Ascending aorta (tissue), 2 donors: ENCODE measurements at places on chromosomes 16 and 17. TPM values are rescaled to one million over a fixed set of nuclear protein-coding genes. Genes with fewer than 3 reads are reported as not detected.

SULT1A2 gene
- 4.3 TPM for total RNA-seq

MARVELD3 gene
- not detected for total RNA-seq

OR2C1 gene
- total RNA-seq, result not detected

ABCC3 gene
- total RNA-seq, result 30.2 TPM

SLC35G6 gene
- not detected for total RNA-seq

MLST8 gene
- total RNA-seq, result 23.7 TPM

CBX8 gene
- total RNA-seq, result 1.1 TPM

RAMP2 gene
- 80.5 TPM for total RNA-seq

DNAAF1 gene
- not detected for total RNA-seq

TEX19 gene
- not detected for total RNA-seq

TBC1D3C gene
- total RNA-seq, result not detected

CHST6 gene
- 4.4 TPM for total RNA-seq

AATK gene
- total RNA-seq, result 20.6 TPM

NGFR gene
- total RNA-seq, result 53.0 TPM

PIRT gene
- total RNA-seq, result not detected

GRCh38 chr17:80146121-80147034 is 550 bp downstream of the EIF4A3 start:
- DNase-seq, result peak; percentile 73

DNA sequence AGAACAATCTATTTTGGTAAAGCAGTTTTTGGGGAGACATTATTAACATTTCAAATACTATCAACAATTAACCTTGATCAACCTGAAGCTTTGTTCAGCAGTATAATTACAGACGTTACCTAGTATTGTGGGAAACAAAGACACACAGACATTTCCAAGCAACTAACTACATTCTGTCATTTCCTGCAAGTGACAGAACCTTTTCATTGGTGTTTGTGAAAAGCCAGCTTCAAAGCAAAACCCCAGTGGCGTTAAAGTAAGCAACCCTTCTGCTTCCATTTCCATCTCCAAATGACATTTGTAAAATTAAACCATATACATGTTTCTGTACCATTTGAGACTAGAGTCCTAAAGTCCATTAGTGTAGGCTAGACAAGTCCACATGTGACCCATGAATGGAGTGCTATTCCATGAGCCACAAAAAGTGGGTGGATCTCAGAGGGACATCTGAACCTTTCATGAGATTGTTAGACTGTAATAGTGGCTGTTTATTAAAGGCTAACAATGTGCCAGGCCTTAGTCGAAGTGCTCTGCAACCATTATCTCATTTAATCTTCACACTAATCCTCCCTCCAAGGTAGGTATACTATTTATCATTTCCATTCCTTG is 101.2 kb downstream of the SSH2 start:
- no peak for DNase-seq

DNA sequence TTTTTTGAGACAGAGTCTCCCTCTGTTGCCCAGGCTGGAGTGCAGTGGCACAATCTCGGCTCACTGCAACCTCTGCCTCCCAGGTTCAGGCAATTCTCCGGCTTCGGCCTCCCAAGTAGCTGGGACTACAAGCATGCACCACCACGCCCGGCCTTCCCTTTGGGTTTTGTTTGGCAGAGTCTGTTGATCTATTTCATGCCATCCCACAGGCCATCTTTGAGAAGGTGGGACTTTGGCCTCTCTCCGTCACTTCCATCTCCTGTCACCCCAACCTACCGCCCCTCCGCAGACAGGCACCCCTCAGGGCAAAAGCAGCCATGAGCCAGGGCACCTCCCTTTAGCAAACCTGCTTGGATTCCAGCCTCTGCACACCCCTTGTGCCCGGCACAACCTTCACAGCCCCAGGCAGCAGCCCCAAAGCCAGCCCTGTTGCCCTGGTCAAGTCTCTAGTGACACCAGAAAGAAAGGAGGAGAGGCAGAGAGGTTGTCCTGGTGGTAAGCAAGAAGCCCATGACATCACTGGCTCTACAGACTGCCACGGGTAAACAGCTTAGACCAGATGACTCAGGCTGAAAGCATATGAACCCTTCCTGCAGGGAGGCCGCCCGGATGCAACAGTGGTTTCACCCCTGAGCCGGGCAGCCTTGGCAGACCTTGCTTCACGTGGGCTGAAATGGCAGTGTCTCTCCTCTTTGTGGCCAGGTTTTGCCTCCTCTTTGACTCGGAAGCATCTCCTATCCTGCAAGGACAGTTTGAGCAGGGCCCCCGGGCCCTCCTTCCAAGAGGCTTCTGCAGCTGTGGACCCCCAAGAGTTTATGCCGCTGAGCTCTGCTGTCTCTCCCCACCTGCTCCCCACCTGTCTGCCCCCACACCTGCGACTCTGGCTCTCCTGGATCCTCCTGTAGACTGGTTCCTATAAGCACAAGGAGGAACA is 8.1 kb upstream of the TIMP2 start:
- peak; percentile 65 for DNase-seq

GRCh38 chr17:50778471-50778870 is 11.2 kb upstream of the ANKRD40CL start:
- no peak for DNase-seq

DNA sequence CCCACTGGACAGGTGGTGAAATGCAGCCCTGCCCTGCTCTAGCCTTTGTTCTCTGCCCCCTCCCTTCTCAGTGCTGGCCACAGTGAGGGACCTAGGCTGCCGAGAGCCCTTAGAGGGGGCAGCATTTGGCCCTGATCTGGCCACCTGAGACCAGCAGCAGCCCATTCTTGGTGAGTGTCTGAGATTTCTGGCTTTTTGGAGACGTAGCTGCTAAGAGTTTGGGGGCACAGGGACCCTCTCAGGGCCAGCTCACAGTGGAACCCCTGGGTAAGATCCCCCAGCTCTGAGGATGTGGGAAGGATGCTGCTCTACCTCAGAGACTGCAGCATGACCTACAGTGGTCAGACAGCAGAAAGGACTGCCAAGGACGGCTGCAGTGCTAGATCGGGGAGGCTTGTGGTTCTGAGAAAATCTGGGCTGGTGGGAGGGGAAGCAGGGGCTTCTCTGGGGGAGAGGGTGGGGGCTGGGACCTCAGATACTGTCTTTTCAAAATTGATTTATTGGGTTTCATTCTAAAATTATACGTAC is 13.3 kb downstream of the GRB7 start:
- no peak for DNase-seq

DNA sequence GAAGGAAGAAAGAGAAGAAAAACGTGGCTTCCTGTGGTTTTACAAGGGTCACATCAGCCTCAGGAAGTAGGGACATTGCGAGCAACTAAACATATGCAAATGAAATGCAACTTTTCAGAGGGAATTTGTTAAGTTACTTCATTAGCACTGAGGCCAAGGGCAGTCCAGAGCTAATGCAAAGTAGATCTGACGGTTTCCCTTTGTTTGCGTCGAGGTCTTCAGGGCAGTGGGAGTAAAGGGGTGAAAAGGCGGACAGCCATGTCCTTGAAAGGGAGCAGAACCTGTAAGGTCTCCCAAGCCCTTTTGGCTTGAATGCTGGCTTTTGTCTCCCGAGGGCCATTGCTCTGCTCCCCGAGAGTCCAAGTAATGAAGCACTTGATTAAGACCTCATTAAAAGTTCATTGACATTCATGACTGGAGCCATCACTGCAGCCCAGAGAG is 85.0 kb downstream of the PMP22 start:
- DNase-seq, result no peak

DNA sequence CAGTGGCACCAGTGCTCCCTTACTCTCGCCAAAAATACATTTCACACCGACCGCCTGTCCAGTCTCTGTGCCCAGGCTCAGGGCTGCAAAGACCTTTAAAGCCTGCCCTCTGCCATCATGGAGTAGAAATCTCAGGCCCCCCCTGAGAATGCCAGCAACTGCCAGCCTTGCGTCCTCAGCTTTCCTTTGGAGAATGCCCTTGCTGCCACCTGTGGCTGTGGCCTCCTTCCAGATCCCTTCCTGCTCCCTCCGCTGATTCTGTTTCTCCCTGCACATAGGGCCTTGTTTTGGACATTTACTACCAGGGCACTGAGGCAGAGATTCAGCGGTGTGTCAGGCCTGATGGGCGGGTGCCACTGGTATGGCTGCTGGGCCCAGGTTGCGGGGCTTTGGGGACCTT is 13.2 kb downstream of the FCSK start:
- DNase-seq, result no peak

DNA sequence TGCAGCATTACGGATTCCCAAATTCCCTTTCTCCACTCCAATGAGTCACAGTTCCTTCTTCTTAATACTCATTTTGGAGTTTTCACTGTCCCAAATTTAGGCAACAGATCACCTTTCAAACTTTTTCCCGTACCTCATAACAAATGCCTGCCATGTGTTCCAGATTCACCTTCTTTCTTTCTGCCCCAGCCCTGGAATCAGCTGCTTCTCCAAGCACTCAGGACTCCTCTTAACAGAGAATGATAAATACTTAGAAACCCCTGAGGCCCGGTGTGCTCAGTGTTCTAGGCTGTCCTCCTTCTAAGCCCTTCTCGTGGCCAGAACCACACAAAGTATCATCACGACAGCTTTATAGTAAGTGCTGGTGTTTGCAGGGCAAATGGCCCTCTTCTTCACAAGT is 14.9 kb downstream of the CSNK1D start:
- DNase-seq, result no peak

DNA sequence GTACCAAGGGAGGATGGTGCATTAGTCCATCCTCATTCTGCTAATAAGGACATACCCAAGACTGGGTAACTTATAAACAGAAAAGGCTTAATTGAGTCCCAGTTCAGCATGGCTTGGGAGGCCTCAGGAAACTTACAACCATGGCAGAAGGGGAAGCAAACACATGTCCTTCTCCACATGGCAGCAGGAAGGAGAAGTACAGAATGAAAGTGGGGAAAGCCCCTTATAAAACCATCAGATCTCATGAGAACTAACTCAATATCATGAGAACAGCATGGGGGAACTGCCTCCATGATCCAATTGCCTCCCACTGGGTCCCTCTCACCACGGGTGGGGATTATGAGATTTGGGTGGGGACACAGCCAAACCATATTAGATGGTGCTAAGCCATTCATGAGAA is 84.5 kb downstream of the SEC14L1 start:
- DNase-seq, result no peak

DNA sequence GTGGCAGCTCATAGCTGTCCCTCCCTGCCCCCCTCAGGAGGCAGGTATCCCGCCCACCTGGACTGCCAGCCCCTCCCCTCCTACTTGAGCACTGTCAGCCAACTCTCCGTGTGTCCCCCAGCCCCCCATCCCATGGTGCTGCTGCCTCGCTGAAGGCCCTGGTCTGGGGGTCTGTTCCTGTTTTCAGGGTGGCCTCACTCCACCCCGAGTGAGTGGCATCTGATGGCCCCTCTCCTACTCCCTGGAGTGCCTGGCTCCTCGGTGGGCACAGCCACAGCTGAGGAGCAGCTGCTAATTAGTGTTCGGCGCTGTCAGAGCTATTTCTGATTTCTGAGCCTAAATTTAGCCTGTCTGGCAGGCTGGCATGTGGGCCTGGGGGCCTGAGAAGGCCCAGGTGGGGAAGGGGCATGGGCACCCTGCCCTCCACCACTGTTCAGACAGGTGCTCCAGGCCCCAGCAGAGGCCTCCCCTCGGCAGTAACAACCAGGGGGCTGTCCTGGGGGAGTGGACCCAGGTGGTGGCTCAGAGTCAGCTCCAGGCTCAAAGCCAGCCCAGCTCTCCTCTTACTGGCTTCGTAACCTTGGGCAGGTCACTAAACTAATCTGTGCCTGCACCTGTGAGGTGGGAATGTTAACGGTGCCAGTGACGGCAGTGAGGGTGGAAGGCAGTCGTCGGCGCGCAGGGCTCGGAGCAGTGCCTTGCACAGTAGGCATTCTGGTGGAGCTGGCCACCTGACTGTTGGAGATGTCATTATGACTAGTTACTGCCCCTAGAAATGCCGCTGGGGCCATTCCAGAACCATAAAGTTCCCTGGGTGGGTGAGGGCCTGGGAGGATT is 6.5 kb downstream of the FMNL1 start:
- no peak for DNase-seq

- DNase-seq, result no peak
These were observed 11.2 kb upstream of the PLEKHG4 start for GRCh38 chr16:67268136-67268579.

DNA sequence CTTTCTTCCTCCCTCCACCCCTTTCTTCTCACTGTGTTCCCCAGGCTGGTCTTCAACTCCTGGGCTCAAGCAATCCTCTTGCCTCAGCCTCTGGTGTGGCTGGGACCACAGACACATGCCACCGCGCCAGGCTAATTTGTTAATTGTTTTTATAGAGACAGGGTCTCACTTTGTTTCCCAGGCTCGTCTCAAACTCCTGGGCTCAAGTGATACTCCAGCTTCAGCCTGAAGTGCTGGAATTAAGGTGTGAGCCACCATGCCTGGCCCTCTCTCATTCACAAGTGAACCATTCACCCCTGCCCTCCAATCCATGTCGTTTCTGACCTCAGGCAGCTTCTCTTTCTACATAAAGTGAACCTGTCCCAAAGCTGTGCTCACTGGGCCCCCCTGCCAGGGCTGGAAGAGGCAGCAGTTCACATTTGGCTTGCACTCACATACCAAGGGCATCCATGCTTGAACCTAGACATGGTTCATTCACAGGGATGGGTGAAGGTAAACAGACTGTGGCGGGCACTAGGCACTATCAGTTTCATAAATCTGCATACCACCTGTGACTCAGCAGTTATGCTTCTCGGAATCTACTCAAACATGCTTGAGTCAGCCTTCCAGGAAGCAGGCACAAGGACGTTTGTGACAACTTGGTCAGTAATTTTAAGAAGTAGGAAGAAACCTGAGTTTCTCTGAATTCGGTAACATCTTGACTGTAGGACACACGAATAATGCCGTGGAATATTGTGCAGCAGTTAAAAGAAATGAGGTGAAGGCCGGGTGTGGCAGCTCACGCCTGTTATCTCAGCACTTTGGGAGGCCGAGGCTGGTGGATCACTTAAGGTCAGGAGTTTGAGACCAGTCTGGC is 6.0 kb upstream of the RNF213 start:
- DNase-seq, result peak; percentile 87

- no peak for DNase-seq
These were observed 41.6 kb downstream of the HSBP1 start for GRCh38 chr16:83849421-83849820.

DNA sequence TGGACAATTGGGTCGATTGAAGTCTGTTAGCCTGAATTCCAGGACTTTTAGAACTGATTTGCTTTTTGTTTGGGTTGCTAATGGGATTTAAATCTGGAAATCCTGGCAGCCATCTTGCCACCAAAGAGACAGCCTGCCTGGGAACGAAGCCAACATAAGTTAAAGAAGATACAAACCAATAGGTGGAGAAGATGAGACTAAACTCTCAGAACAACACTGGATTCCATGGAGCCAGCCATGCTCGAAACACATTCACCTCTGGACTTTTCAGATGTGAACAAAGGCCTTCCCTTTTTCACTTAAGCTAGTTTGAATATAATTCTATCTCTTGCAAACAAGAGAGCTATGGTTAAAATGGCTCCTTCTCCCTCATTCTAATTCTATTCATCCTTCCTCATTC is 135.9 kb downstream of the TOX3 start:
- DNase-seq, result no peak

GRCh38 chr16:2335286-2335895 is 5.1 kb downstream of the ABCA3 start:
- no peak for DNase-seq
